ENCODE measurements at places on chromosomes 4 and X.

DNA sequence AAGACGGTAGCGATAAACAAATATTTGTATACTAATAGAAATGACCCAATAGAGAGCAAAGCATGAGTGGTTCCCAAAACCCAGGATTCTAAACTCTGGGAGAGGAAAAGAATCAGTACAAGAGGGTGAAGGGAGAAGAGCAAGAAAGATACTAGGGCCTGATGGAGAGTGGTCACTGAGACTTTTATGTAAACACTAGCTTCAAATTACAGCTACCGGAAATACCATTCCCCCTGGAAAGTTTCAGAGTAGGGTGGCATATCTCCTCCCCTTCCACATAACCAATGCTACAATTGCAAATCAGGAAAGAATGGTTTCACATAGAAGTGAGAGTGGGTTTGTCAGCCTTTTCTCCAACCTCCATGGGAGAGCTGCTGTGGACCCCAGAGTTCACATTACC is 77.1 kb downstream of the EIF4E start:
- no peak for DNase-seq

- DNase-seq = no peak
Observed at GRCh38 chr4:113398441-113399143, 349.1 kb downstream of the ANK2 start.

DNA sequence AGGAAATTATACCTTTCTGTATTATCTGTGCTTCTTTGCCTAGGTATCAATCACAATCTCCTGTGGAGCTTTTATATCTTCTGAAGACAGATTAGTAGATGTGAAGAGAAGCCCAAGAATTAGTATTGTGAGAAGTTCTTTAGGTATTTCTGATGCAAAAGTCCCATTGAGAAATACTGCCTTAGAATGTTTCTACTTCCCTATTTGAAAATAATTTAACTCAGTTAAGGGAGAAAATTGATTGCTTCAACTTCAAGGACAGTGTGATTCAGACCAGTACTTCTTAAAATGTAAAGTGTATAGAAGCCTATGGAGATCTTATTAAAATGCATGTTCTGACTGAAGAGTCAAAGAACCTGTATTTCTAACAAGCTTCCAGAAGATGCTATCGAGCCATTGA is 9.0 kb downstream of the EIF1AX start:
- no peak for DNase-seq

GRCh38 chrX:14843666-14844065 is 29.2 kb downstream of the FANCB start:
- DNase-seq = no peak

GRCh38 chr4:116016201-116016600 is 902.8 kb upstream of the NDST4 start:
- DNase-seq = peak; percentile 25

- DNase-seq = no peak
Observed at GRCh38 chr4:76023389-76023788, at the start of gene CXCL10. Gene CXCL10 (minus strand): TSS chr4:76023497. CDS start chr4:76023431, 66 bp downstream.

- DNase-seq = peak; percentile 25
Observed at GRCh38 chr4:90317785-90318184, 190.6 kb downstream of the CCSER1 start.

DNA sequence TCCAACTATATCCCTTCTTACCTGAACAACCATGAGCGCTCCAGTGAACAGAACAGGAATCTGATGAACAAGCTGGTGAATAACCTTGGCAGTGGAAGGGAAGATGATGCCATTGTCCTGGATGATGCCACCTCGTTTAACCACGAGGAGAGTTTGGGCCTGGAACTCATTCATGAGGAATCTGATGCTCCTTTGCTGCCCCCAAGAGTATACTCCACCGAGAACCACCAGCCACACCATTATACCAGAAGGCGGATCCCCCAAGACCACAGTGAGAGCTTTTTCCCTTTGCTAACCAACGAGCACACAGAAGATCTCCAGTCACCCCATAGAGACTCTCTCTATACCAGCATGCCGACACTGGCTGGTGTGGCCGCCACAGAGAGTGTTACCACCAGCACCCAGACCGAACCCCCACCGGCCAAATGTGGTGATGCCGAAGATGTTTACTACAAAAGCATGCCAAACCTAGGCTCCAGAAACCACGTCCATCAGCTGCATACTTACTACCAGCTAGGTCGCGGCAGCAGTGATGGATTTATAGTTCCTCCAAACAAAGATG is 870.2 kb downstream of the ADGRL3 start:
- DNase-seq = no peak

GRCh38 chr4:37885496-37885895 is 5.4 kb upstream of the TBC1D1 start:
- DNase-seq = no peak

GRCh38 chrX:72125331-72126047 is 6.2 kb downstream of the RTL5 start:
- no peak for DNase-seq

- no peak for DNase-seq
Observed at GRCh38 chrX:38941675-38942074, 140.4 kb downstream of the MID1IP1 start.

GRCh38 chrX:13495232-13495631 is 74.2 kb upstream of the EGFL6 start:
- no peak for DNase-seq

DNA sequence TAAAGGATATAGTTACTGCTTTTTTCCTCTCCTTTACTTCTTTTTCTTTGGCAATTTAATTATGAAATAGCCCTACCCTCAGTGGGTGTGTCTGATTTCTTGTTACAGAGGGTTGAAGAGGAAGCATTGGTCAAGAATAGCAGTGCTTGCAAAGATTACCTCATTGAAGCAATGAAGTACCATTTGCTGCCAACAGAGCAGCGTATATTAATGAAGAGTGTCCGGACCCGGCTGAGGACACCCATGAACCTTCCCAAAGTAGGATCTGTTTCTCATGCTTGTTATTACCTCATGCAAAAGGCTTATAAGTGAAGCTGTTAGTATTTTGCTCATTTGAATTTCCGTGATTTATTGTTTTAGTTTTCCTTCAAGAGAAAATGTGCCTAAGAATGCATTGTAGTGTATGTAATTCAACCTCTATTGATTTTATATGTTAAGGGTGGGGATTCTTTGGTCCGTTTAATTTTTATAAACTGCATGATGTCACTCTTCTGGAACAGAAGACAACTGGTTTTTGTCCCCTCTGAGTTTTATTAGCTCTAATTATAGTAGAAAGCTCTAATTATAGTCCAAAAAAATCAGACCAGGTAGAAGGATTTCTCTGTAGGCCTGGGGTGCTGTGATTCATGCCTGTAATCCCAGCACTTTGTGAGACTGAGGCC is 27.9 kb upstream of the MSMO1 start:
- no peak for DNase-seq

GRCh38 chr4:74543231-74543781 is 98.4 kb downstream of the AREG start:
- DNase-seq = peak; percentile 62

GRCh38 chr4:112199041-112199440 is 32.5 kb upstream of the AP1AR start:
- no peak for DNase-seq

- DNase-seq = no peak
Observed at GRCh38 chr4:73523126-73523525, 41.6 kb downstream of the AFM start.

DNA sequence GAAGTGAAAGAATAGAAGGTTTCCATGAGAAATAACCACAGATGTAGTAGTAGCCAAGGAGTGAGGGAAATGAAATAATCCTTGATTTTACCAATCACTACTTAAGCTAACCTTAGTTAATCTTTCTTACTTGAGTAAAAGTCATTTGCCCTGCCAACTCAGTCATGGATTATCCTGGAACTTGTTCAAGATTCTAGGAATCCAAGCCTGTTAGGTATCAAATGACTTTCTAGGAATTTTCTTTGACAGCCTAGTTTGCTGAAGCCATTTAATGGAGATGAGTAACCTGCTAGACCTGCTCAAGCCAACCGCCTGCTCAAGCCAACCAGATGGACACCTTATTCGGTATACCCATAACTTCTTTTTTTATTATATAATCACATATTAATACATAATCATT is 180.5 kb downstream of the KLHL13 start:
- DNase-seq = peak; percentile 38

DNA sequence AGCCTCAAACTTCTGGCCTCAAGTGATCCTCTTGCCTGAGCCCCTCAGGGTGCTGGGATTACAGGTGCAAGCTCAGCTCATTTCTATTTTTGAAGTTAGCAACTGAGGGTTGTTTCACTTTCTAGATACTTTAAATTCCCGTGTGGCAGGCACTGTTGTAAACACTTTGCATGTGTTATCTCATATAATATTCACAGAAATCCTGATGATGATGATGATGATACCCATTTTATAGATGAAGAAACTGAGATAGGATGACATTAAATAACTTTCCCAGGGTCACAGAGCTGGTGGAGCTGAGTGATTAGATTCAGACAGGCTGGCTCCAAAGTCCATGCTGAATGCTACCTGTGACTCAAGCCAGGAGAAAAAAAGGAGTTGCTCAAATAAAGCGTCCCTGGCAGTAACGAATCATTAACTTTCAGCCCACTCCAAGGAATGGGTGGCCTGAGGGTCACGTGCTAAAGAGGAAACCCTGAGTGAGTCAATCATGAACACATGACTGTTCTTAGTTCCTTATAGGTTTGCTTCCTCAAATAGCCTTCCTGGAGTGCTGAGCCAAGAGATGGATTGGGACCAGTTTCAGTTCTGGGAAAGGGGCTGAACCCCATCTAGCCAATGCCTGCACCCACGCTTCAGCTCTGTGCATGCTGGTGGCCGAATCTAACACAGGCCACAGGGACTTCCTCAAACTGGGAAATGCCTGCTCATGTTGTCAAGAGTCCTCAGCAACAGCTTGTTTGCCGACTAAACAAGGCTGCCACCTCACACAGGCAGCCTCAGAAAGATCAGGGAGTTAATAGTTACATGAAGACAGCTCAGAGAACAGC is 52.8 kb downstream of the RBM47 start:
- peak; percentile 97 for DNase-seq

GRCh38 chr4:101332424-101332823 is 14.9 kb downstream of the PPP3CA start:
- DNase-seq = no peak

DNA sequence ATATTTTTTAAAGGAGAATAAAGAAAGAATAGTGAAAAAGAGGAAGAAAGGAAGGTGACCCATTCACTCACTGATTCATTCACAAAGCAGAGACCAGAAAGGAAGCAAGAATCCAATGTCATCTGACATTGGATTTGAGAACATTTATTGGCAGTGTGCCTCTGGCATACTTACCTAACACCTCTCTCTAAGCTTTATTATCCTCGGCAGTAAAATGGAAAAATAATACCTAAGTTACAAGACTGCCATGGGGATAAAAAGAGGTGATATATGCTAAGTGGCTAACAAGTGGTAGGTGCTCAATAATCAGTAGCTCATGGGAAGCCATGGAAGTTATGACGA is 41.6 kb upstream of the PPARGC1A start:
- peak; percentile 76 for DNase-seq

GRCh38 chr4:42905591-42905990 is 13.1 kb downstream of the GRXCR1 start:
- DNase-seq = no peak

DNA sequence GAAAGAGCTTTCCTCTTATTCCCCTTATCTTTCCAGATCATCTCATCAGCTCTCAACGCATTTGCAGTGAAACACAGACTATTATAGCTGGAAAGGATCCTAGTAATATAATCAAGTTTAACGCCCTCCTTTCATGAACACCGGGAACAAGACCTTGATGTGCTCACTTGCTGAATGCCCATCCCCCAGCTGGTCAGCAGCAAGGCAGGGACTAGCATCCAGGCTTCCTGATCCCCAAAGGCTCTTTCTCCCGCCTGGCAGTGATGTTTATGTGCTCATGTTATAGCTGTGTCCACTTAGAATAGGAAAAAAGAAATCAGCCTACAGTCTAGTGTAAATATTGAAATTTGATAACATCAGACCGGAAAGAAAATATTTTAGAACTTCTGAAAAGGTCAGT is 24.6 kb downstream of the GPC4 start:
- no peak for DNase-seq

GRCh38 chrX:1743105-1743504 is 128.2 kb downstream of the ASMT start:
- no peak for DNase-seq

DNA sequence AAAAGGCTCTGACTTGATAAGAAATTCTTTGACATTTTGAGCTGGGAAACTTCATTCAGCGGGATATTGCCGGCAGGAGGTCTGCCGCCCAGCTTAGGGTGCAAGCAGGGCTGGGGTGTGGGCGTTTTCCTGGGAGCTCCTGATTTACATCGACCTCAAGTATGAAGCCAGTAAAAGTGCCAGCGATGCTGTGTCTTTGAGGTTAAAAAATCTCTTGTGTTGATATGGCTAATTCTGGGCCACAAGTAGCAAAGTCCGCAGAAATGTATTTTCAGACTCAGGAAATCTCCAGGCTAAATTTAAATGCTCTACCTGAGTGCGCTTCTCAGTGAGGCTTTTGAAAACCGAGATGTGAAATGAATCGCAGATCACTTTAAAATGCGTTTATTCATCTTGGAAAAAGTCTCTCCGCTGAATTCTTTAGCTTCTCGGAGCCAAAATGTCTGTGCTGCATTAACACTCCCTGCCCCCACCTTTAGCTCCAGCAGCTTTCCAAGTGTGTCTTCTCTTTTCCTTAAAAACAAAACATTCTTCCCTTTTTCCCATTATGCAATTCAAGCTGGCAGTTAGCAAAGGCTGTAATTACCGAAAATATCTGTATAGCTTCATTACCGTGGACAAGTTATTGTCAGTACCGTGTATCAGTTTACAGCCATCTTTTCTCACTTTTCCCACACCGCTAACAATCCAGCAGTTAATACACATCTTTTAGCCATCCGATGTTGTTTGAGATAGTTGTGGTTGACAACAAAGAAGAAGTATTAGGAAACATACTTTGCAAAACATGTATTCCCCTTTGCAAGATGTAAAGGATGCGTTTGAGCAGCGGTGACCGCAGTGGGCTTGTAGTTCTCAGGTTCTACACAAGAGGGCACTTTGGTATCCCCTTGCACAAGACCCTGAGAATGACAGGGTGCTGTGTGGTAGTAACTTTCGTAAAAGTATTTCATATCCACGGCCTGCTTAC is 136.0 kb upstream of the STX18 start:
- no peak for DNase-seq

- DNase-seq = no peak
Observed at GRCh38 chrX:122055460-122055859, 1008.0 kb downstream of the GLUD2 start.

- DNase-seq = no peak
Observed at GRCh38 chr4:123363729-123364128, 32.9 kb upstream of the SPRY1 start.

- no peak for DNase-seq
Observed at GRCh38 chrX:129818123-129818522, 25.6 kb downstream of the ZDHHC9 start.

All from retinal pigment epithelial cell (primary cell).